ENCODE measurements at places on chromosomes 4 and X.

GRCh38 chr4:180363815-180364214 is 1879.4 kb upstream of the TENM3 start:
- DNase-seq = no peak

GRCh38 chr4:36281384-36282106 is at the start of gene DTHD1:
Gene DTHD1, plus strand, starts transcription at chr4:36281616. Its CDS starts 143 bp downstream, at chr4:36281759.
- no peak for DNase-seq

DNA sequence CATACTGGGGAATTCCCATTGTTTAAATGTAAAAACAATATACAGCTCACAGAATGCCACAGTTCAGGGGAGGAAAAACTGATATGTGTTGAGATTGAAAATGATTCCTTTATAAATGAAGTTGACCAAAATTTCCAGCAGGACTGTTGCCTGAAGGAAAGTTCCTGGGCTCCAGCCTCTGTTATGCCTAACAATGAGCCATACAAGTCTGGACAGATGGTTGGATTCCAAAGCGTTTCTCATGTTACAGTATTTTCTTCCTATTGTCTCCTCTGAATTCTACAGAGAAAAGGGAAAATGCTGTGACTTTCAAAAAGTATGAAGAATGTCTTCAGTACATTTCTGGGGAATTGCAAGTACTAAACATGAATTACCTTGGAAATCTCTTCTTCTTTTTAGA is 73.3 kb downstream of the ALPK1 start:
- no peak for DNase-seq

DNA sequence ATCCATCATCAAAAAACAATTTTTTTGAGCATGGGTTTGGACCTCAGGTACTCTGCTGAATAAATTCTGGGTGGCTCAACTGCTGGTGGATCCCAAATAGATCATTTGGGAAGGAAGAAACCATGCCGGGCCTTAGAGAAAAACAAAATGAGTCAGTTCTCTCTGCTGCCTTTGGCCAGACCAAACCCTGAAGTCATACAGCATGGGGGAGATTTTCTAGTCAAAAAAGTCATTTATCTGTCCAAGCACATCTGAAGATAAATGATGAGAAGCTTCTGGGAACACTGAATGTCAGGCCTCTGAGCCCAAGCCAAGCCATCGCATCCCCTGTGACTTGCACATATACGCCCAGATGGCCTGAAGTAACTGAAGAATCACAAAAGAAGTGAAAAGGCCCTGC is 261.4 kb downstream of the DHX15 start:
- no peak for DNase-seq

DNA sequence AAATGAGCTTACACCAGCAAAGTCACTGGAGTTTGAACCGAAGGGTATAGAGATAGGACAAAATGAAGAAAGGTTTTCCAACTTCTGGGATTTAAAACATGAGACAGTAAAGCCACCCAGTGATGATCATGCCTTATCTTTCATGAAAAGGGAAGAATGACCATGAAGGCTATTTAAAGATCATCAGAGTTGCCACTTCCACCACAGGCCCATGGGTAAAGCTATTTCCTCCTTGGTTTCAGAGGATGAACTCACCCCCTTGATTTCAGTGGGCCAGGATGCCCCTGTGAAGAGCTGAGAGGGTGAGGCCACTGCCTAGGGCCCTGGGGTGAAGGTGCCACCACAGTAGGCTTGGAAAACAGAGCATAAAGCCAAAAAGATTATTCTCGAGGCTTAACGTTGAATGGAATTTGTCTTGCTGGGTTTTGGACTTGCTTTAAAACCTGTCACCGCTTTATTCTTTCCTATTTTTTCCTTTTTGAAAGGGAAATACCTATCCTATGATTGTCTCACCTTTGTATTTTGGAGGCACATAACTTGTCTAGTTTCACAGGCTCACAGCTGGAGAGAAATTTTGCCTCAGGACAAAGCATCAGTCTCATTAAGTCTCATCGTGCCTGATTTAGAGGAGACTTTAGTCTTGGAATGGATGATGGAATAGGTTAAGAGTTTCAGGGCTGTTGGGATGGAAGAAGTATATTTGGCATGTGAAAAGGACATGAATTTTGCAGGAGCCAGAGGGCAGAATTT is 254.0 kb downstream of the SNCA start:
- no peak for DNase-seq

- no peak for DNase-seq
Measured at GRCh38 chr4:19472666-19473065, 779.0 kb upstream of the SLIT2 start.

DNA sequence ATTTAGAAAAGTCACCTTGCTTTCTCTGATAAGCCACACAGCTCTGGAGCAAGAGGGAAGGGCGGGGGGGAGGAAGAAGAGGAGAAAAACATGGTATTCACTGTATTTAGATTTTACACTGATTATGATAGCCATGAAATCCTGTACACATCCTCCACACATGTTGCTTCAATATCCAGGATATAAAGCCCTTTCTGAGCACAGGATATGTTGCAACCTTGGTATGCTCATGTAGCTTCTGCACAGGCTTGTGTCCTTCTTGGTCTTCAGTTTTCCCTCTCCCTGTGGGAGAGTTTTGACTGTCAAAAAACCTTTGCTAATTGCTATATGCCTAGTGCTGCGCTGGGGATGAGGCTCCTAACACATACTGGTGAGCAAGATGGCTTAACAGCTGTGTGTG is 61.9 kb upstream of the DAPP1 start:
- DNase-seq = no peak

DNA sequence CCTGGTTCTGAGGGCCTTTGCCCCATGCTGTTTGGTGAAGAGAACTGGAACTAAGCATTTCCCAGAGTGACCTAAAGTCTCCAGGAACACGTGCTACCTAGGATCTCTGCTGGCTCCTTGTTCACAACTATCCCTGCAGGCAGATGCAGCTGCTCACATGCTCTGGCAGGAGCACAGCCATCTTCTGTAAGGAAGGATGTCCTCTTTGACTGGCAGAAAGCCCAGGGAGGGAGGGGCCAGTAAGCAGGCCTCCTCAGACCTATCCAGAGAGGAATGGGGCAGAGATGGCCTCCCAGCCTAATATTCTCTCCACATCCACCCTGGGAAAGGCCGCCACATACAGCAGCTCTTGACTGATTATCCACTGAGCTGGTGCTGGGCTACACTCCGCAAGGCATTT is 142.8 kb upstream of the EOLA2 start:
- no peak for DNase-seq

DNA sequence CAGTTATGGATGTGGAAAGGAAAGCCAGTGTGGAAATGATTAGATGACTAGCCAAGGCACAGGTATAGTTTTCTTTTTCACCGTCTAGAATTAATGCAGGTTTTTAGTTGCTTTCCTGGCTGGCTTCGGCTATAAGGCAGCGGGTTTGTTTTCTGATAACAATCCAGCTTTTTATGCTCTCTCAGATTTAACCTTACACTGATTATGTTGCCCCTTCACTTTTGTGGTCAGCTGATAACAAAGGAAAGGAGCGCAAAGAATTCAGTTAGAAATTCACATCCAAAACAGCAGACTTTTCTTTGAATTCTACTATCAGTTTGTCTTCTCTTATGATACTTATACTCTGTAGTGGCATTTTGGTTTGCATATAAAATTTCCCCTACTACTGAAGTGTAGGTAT is 94.2 kb upstream of the CENPE start:
- no peak for DNase-seq

GRCh38 chr4:72418458-72418857 is 150.6 kb downstream of the ADAMTS3 start:
- no peak for DNase-seq

DNA sequence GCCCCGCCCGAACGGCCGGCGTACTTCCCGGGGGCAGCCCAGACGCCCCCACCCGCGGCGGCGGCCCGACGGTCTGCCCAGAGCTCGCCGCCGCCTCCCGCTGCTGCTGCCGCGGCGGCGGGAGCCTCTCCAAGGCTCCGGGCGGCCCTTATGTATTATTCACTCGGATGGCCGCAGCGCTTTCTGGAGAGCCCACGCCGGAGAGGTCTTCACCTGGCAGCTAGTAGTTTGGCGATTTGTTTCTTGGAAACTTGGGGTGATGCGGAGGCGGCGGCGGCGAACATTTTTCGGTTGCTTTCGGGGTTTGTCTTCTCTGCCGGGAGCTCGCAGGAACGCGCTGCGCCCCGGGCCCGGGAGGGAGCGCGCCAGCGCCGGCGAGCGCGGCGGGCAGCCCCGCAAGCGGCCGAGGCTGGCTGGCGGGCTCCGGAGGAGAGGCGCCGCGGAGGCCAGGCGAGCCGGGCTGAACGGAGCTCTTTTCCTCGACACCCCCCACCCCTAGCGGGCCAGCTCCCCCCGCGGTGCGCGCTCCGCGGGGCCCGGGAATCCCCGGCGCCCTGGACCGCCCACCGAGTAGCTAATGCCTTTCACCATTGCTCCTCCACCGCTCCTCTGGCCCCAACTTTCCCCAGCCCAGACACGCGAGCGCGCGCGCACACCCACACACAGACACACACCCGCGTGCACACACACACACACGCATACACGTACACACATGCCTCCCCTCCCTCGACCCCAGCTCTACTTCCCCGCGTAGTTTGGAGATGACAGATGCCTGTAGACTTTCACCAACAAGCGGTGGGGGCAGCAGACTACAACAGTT is 113.5 kb downstream of the DHX15 start:
- no peak for DNase-seq

- no peak for DNase-seq
Measured at GRCh38 chr4:114273238-114273637, 293.8 kb upstream of the ARSJ start.

GRCh38 chrX:19846995-19847790 is 40.2 kb downstream of the SH3KBP1 start:
- DNase-seq = no peak

- DNase-seq = peak; percentile 1
Measured at GRCh38 chr4:76251441-76252270, at the start of gene FAM47E. Gene FAM47E, plus strand, starts transcription at chr4:76251721. Its CDS starts 26 bp downstream, at chr4:76251747.

GRCh38 chrX:43002526-43003203 is 224.7 kb upstream of the PPP1R2C start:
- DNase-seq = no peak

DNA sequence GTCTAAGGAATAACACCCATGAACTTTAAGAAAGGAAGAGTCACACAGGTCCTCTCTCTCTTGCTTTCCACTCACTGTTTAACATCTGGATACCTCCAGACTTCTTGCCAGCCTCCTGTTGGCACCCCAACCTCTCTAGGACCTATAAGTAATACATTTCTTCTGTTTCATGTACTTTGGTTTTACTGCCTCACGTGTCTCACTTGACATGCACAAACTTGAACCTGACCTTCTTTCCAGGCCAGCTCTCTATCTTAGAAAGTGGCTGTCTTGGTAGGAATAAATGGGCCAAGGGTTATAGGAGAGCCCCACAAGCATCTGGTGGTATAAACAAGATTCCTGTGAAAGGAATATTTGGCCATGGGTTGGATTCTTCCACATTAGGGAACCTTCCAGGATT is 614.8 kb upstream of the AGA start:
- no peak for DNase-seq

DNA sequence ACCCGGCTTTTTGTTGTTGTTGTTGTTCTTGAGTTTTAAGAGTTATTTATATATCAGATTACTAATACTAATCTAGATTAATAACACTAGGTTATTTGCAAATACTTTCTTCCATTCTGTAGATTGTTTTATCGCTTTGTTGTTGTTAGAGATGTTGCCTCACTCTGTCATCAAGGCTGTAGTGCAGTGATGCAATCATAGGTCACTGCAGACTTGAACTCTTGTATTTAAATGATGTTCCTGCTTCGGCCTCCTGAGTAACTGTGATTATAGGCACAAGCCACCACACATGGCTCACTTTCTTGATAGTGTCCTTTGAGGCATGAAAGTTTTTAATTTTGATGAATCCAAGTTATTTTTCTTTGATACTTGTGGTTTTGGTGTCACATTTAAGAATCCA is 129.0 kb downstream of the VSIG4 start:
- DNase-seq = no peak

DNA sequence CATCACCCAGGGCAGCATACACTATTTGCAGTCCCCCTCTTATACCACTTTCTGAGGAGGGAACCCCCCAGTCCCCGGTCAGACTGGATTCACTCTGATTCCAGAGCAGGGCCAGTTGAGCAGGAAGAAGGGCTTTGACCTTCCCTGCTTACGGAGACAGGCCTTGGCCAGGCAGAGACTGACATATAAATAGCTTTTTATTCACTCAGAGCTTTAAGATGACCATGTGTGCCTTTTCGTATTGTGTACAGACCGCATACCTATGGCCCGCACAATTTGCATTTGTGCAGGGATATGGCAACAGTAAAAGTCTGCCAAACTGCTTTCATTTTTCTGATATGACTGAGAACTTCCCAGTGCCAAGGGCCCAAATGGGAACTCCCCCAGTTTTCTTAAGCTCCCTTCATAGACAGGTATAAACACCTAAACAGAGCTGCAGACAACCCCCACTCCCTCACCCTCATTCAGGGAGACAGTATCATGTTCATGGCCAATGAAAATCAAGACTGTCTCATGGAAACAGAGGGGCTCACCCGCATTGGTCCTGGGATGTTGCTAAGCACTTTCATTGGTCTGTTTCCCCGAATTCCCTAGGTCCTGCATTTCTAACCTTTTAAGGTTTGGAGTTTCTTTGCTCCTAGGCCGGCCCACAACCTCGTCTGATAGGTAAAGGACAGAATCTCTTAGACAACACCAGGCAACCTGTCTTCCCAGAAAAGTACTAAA is 86.0 kb downstream of the RTL5 start:
- no peak for DNase-seq

DNA sequence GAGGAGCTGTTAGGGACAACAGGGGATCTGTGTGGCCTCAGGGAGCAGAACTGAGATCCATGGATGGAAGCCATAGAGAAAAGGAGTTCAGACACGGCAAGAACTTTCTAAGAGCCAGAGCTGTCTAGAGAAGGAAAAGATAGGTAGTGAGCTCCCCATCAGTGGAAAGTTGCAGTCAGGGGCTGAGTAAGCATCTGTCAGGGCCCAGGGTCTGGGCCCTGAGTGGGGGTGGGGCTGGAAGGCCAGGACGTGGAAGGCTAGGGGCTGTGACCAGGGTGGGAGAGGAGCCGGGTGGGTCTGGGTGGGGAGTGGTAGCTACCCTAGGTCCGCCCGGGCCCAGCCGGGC is 324 bp upstream of the MSN start:
- DNase-seq = no peak

DNA sequence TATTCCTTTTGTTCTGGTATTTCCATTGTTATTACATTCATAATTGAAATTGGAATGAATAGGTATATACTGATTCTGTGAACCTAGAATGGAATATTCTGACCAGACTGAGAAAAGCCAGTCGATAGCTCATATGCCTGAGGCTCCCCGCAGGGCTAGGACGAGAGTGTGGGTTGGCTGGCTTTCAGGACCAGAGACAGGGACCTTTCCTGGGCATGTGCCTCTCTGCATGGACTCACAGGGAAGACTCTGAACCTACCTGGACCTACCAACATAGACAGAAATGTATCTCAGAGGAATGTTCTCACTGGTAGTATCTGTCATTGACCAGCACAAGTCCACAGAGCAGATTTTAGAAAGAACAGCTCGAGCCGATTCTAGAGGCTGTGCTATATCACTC is 214.6 kb downstream of the FRMPD4 start:
- DNase-seq = no peak

Measured in activated naive CD4-positive, alpha-beta T cell (primary cell).